Muscle of leg (tissue), 16 donors: ENCODE measurements at places on chromosomes 4 and X. TPM values are rescaled to one million over a fixed set of nuclear protein-coding genes. Genes with fewer than 3 reads are reported as not detected.

DNA sequence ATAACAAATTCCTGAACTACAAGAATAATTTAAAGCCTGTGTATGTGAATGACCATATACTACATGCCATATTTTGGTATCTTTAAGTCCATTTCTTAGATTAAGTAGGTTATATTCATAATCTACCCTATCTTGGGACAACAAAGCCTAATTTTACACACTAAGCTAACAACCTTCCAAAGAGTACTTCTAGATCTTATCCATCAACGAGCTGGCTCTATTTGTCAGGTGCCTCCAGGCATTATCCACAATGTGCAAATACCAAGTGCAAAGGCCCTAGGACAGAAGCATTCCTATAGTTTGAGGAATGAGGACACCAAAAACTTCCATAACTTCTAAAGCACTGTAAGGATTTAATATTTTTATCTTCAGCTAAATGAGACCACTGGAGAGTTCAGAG is 3.5 kb downstream of the SLBP start:
- no peaks in the 10 kb centered on the region for H3K27me3 ChIP-seq
- H3K4me3 ChIP-seq: no peak overlapping the region
- peaks cover 20% of the 10 kb centered on the region for H3K36me3 ChIP-seq
- no peak overlapping the region for H3K27ac ChIP-seq

GRCh38 chrX:15679246-15679645 is 14.6 kb upstream of the CLTRN start:
- peaks cover 15% of the 10 kb centered on the region for H3K4me1 ChIP-seq
- peaks cover 10% of the 10 kb centered on the region for H3K36me3 ChIP-seq
- H3K27ac ChIP-seq: no peak overlapping the region
- peaks cover 5% of the 10 kb centered on the region for H3K27me3 ChIP-seq
- H3K4me3 ChIP-seq: no peak overlapping the region
- no peak for DNase-seq

DNA sequence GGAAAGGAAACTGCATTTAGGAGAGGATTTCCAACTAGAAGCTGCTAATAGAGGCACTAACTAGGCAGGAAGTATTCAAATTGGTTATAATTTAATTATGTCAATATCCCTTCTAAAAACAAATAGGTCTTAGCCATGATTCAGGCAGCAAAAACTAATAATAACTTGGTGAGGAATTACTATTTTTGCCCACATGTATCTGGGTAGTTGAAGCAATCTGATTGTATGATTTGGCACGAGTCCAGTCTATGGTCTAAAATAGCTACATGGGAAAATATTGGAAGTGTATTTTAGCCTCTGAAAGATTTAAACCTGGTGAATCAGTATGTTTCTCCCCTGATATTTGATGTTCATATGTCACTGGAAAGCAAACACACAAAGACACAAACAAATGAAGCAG is 62.2 kb downstream of the MFAP3L start:
- peak; percentile 25 for DNase-seq
- no peak overlapping the region for H3K27ac ChIP-seq
- no peaks in the 10 kb centered on the region for H3K4me1 ChIP-seq
- no peaks in the 10 kb centered on the region for H3K27me3 ChIP-seq
- no peaks in the 10 kb centered on the region for H3K36me3 ChIP-seq
- no peak overlapping the region for H3K4me3 ChIP-seq

Gene IGSF1
- 90.7 TPM for total RNA-seq

DNA sequence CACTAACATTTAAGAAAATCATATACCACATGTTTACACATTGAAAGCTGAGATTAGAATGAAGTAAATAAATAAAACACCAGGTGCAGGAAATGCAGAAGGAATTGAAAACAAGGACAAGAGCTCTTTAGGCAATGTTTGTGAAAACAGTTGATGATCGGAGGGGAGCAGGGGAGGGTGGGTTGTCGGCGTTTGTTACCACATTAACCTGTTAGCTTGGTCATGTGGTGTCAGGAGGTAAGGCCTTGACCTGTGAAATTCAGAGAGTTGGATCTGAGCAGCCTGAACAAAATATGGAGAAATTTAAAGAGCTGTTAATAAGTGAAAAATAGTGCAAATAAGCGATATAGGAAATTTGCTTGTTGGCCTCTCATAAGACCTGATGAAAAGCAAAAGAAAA is 759.9 kb downstream of the PDHA2 start:
- no peak for DNase-seq
- no peaks in the 10 kb centered on the region for H3K4me1 ChIP-seq
- H3K36me3 ChIP-seq: no peaks in the 10 kb centered on the region
- H3K27ac ChIP-seq: no peak overlapping the region
- no peaks in the 10 kb centered on the region for H3K27me3 ChIP-seq

Gene SH2D1A
- 1.2 TPM for total RNA-seq

Gene GRPR
- 0.71 TPM for total RNA-seq

GRCh38 chrX:107626481-107626880 is 1.8 kb upstream of the PRPS1 start:
- H3K36me3 ChIP-seq: no peaks in the 10 kb centered on the region
- DNase-seq: no peak
- H3K27me3 ChIP-seq: peaks cover 10% of the 10 kb centered on the region
- peaks cover 2% of the 10 kb centered on the region for H3K4me1 ChIP-seq
- no peak overlapping the region for H3K4me3 ChIP-seq

GRCh38 chrX:28584025-28584424 is 3.2 kb upstream of the IL1RAPL1 start:
- peak; percentile 27 for DNase-seq
- no peak overlapping the region for H3K4me3 ChIP-seq
- no peaks in the 10 kb centered on the region for H3K27me3 ChIP-seq
- no peak overlapping the region for H3K27ac ChIP-seq

Gene PJA1
- 76.2 TPM for total RNA-seq

GRCh38 chr4:44256414-44256813 is 192.2 kb downstream of the KCTD8 start:
- H3K4me1 ChIP-seq: no peaks in the 10 kb centered on the region
- peak; percentile 23 for DNase-seq
- no peaks in the 10 kb centered on the region for H3K36me3 ChIP-seq
- H3K4me3 ChIP-seq: no peak overlapping the region
- no peaks in the 10 kb centered on the region for H3K27me3 ChIP-seq
- no peak overlapping the region for H3K27ac ChIP-seq

Gene PNMA5
- total RNA-seq: not detected

Gene HS3ST1
- 0.09 TPM for total RNA-seq

DNA sequence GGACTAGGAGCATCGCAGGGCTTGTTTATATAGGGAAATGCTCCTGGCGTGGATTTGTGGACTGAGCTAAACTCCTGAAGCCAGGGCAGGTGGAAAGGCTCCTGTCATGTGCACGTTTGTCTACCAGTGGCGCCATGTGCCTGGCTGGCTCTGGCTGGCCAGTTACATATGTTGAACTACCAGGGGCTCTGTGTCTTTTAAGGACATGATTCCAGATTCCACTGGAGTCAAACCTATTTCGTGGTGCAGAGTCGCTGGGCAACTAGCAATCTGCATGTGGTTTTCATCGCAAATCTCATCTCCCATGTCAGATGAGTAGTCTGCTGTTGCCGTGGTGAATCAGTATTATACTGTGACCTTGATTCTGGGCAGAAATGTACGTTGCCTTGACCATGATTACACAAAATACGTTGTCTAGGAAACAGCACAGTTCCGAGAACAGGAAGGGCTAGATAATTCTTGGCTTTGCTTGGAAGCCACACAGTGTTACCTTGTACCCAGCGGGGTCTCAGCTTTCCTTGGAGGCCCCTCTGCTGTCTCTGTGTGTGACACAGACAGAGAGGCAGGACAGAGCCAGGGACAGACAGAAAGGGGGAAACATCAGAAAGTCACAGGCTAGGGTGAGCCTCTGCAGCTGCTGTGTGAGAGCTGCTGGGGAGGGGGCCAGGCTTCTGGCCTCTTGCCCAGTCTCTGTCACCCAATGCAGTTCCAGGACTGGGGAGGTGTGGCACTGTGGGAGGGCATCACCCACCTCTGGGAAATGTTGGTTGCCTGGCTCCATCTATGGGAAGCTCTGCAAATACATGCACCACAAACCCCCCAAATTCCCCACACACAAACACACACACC is 19.2 kb downstream of the PNMA6E start:
- H3K4me1 ChIP-seq: peaks cover 26% of the 10 kb centered on the region
- no peaks in the 10 kb centered on the region for H3K36me3 ChIP-seq
- H3K27me3 ChIP-seq: no peaks in the 10 kb centered on the region
- H3K4me3 ChIP-seq: no peak overlapping the region
- H3K27ac ChIP-seq: peak overlapping the region; percentile 80

DNA sequence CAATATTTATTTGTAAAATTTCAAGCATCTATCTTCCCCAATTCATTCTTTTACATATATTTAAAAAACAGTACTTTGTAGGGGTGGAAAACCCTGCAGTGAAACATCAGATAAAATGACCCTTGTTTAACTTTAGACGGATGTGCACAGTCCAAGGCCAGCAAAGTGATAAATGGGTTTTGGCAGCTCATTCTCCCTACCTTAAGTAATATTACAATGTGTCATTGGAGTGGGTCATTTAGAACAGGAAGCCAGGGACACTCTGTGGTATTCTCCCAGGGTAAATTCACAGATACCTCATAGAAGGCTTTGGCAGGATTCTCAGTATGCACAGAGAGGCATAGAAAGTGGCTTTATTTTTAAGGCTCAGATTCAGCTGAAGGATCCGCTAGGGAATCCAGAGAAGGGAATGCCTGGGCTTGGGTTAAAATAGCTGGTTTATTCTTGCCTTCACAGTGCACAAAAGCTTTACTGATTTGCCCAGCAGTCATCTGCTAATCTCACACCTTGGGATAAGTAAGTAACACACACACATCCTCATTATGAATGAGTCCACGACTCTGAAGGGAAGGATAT is 206.7 kb downstream of the RASL11B start:
- no peaks in the 10 kb centered on the region for H3K36me3 ChIP-seq
- no peak overlapping the region for H3K4me3 ChIP-seq
- DNase-seq: no peak
- H3K27ac ChIP-seq: no peak overlapping the region
- H3K27me3 ChIP-seq: no peaks in the 10 kb centered on the region

Gene PLAC8
- 0.84 TPM for total RNA-seq

GRCh38 chr4:138692411-138692810 is 323.2 kb upstream of the NOCT start:
- H3K27ac ChIP-seq: no peak overlapping the region
- H3K4me3 ChIP-seq: no peak overlapping the region
- H3K27me3 ChIP-seq: no peaks in the 10 kb centered on the region
- no peak for DNase-seq

DNA sequence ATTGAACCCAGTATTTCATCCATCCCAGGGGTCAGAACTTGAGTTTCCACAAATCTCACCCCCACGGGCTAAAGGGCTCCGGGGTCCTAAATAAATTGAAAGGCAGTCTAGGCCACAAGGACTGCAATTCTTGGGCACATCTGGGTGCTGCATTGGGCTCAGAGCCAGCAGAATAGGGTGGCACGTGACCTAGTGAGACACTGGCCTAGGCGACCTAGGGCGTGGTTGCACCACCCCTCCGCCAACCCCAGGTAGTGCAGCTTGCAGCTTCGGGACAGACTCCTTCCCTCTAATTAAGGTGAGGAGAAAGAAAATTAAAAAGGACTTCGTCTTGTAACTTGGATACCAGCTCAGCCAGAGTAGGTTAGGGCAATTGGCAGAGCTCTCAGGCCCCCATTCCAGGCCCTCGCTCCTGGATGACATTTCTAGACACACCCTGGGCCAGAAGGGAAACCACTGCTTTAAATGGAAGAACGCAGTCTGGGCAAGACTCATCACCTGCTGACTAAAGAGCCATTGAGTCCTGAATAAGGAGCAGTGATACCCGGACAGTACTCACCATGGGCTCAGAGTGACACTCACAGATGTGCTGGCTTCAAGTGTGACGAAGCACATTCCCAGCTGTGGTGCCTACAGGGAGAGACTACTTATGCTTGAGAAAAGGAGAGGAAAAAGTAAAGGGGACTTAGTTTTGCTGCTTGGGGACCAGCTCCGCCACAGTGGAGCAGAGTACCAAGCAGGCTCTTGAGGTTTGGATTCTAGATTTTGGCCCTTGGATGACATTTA is 735.4 kb downstream of the FSTL5 start:
- peak; percentile 18 for DNase-seq
- no peaks in the 10 kb centered on the region for H3K27me3 ChIP-seq

GRCh38 chr4:156576946-156577345 is 394.7 kb downstream of the PDGFC start:
- no peaks in the 10 kb centered on the region for H3K27me3 ChIP-seq
- H3K4me1 ChIP-seq: peaks cover 2% of the 10 kb centered on the region
- DNase-seq: no peak

GRCh38 chrX:24485323-24485722 is 20.2 kb downstream of the PDK3 start:
- no peak overlapping the region for H3K4me3 ChIP-seq
- H3K36me3 ChIP-seq: no peaks in the 10 kb centered on the region
- no peak for DNase-seq
- no peak overlapping the region for H3K27ac ChIP-seq
- peaks cover 26% of the 10 kb centered on the region for H3K27me3 ChIP-seq

- no peak overlapping the region for H3K27ac ChIP-seq
- H3K36me3 ChIP-seq: no peaks in the 10 kb centered on the region
- no peak for DNase-seq
- H3K27me3 ChIP-seq: peaks cover 7% of the 10 kb centered on the region
Measured at GRCh38 chrX:40237731-40238178, 140.0 kb upstream of the BCOR start.

GRCh38 chrX:64230123-64230970 is at the start of gene ASB12:
Gene ASB12, minus strand, starts transcription at chrX:64230607. Its CDS starts 4,957 bp downstream, at chrX:64225650.
- H3K27ac ChIP-seq: peak within 1 kb of the TSS; percentile 51
- no peaks in the 10 kb centered on the region for H3K27me3 ChIP-seq
- peak within 1 kb of the TSS; percentile 17 for H3K4me3 ChIP-seq
- H3K4me1 ChIP-seq: no peaks in the 10 kb centered on the region

Gene F9
- total RNA-seq: not detected

DNA sequence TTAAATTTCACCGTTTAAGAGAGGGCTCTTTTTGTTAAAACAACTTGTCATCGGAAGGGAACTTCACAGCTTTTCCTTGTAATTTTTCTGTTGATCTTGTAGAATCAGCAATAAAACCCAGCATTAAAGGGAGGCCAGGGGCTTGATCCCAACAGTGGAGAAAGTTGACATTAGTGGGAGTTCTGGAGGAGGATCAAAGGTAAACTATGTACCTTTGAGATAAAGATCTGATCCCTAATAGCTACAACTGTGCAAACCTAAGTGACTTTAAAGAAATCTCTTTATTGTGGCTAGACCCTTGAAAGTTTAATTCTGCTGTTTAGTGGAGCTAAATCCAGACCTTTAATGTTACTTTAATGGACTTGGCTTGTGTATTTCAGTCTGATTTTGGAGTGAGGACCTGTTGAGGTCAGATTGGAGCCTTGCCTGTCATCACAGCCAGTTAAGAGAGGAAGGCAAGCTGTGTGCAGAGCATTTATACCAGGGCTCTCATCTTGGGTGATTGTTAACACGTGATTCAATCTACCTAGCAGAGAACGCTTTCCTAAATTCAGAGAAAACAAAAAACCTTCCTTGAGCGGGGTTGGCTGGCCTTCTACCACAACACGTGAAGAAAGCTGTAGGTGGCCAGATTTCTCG is 1.7 kb downstream of the DOCK11 start:
- H3K27ac ChIP-seq: peak overlapping the region; percentile 55
- H3K4me3 ChIP-seq: peak overlapping the region; percentile 64
- DNase-seq: peak; percentile 50
- peaks cover 18% of the 10 kb centered on the region for H3K4me1 ChIP-seq
- no peaks in the 10 kb centered on the region for H3K36me3 ChIP-seq
